ENCODE measurements at places on chromosomes 1 and 21. TPM values are rescaled to one million over a fixed set of nuclear protein-coding genes. Genes with fewer than 3 reads are reported as not detected.

Gene SYT14
- 1.0 TPM for total RNA-seq

Gene TCHHL1
- not detected for total RNA-seq

Gene C8B
- total RNA-seq = not detected

Gene AIRE
- 0.10 TPM for total RNA-seq

Gene GUK1
- total RNA-seq = 156 TPM
